ENCODE measurements at places on chromosomes 3 and 15.

- DNase-seq: no peak
These were observed 68.9 kb upstream of the WNT5A start for GRCh38 chr3:55555873-55556618.

GRCh38 chr3:153215497-153215896 lies 53.5 kb downstream of the RAP2B start:
- no peak for DNase-seq

DNA sequence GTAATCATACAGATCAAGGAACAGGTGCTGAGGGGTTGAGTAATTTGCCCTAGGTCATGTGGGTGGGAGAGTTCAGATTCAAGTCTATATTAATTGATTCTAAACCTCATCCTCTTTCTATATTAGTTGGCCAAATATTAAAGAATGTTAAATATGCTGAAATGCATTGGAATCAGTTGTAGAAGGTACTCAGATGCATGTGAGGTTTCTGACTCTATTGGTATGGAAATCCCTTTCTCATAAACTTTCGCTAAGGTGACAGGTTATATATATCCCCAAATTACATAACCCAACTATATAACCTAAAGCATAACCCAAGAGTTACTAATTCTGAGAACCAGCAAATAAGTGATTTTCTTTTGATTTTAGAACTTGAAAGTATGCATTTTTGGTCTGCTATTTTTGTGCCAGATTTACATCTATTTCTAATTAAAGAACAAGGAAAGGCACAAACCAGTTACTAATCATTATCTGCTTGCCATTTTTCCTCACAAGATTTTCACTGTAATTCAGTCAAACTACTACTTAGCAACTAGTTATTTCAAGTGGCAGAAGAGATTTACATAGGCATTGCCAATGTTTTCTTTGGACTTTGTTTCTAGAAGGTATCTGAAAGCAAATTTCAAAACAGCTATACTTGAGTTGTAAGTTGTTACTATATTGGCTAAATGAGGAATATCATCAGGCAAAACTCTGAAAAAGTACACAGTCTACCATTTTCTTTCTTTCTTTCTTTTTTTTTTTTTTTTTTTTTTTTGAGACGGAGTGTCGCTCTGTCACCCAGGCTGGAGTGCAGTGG lies 201.3 kb downstream of the RBMS3 start:
- DNase-seq: no peak

- DNase-seq: no peak
These were observed 12.8 kb downstream of the MYL3 start for GRCh38 chr3:46850468-46850779.

DNA sequence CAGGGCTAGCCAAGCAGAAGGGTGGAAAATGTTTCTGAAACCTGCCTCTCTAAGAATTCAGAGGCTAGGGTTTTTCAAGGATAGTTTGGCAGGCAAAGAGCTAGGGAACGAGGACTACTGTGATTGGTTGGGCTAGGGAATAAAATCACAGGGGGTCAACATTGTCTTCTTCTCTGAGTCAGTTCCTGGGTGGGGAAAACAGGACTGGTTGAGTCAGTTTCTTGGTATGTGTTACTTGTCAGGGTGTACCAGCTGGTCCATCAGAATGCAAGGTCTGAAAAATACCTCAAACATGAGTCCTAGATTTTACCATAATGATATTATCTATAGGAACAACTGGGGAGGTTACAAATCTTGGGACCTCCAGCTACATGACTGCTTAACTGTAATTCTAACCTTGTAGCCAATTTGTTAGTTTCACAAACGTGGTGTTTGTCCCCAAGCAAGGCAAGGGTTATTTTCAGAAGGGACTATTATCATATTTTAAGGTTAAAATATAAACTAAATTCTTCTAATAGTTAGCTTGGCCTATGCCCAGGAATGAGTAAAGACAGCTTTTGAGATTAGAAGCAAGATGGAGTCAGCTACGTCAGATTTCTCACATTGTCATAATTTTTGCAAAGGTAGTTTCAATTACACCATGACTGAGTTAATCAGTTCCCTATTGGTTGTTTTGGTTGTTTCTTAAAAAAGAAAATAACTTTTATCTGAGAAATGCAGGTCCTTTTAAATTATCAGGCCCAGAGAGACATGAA lies 231.5 kb downstream of the ALCAM start:
- DNase-seq: peak; percentile 46

DNA sequence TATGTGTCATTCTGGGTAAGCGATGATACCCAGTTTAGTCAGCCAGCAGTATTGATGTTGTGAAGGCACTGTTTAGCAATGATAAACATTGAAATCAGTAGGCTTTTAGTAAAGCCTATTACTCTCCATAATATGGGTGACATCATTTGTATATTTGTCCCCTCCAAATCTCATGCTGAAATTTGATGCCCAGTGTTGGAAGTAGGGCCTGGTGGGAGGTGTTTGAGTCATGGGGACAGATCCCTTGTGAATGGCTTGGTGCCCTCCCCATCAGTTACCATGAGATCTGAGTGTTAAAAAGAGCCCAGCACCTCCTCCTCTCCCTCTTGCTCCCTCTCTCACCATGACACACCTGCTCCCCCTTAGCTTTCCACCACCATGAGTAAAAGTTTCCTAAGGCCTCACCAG lies 31.4 kb upstream of the FAN1 start:
- no peak for DNase-seq

GRCh38 chr15:91186904-91187656 lies 87.0 kb downstream of the SV2B start:
- no peak for DNase-seq

GRCh38 chr3:116757315-116757714 lies 47.7 kb downstream of the TUSC7 start:
- no peak for DNase-seq

GRCh38 chr3:153657046-153657445 lies 464.1 kb upstream of the ARHGEF26 start:
- DNase-seq: no peak

DNA sequence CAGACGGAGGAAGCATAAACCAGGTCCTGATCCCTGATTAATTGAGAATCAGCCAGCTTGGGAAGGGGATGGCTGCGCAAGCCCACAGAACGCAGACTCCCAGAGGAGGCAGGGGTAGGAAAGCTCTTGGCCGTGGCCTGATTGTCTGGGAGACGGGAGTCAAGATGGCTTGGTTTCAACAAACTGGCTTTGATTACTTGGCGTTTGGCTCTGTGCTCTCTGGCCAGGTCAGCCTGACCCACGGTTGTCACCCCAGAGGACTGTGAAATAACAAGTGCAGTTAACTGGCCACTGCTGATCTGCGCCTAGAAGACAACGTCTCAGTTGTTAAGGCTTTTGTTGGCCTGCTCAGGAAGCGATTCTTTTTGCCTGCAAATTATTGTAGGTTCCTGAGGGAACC lies 387.0 kb upstream of the PROK2 start:
- DNase-seq: no peak

GRCh38 chr3:155664925-155665695 lies 79.8 kb downstream of the PLCH1 start:
- DNase-seq: peak; percentile 94

DNA sequence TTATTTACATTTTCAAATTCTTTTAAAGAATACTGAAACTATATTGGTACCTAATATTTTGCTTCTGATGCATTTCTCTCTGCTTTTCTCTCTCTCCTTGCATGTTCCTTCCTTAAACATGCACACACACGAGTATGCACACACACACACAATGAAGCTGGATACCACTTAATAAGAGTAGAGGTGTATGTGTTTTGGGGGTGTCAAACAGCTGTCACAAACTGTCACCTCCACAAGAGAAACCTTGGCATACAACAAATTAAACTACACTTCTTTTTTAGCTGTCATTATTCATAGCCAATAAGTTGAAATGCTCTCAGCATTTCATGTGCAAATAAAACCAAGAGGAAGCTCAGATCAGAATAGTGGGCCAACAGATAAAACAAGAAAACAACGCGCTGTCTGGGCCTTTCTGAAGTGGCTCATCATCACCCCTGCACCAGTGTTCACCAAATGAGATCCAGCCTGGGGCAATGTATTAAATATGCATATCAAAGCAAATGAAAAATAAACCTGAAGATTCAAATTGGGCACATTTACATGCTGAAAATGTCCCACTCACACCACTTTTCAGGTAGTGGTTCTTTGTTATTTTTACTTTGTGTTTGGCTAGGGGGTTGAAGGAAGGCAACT lies 9.7 kb downstream of the MEIS2 start:
- no peak for DNase-seq
